Stimulated activated CD8-positive, alpha-beta memory T cell treated with anti-CD3 and anti-CD28 coated beads, Interleukin-7, amount 100 ng/mL, for 1 hour (primary cell): ENCODE measurements at places on chromosomes 3 and 15.

DNA sequence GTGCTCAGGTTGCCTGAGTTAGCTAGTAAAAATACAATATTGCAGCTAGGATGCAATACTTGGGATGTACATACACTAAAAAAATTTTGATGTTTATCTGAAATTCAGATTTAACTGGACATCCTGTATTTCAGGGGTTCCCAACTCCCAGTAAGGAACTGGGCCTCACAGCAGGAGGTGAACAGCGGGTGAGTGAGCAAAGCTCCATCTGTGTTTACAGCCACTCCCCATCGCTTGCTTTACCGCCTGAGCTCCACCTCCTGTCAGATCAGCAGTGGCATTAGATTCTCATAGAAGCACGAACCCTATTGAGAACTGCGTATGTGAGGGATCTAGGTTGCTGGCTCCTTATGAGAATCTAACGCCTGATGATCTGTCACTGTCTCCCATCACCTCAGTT is 285.1 kb upstream of the PROK2 start:
- DNase-seq = no peak

GRCh38 chr3:73510334-73510733 is 114.4 kb downstream of the PDZRN3 start:
- no peak for DNase-seq

DNA sequence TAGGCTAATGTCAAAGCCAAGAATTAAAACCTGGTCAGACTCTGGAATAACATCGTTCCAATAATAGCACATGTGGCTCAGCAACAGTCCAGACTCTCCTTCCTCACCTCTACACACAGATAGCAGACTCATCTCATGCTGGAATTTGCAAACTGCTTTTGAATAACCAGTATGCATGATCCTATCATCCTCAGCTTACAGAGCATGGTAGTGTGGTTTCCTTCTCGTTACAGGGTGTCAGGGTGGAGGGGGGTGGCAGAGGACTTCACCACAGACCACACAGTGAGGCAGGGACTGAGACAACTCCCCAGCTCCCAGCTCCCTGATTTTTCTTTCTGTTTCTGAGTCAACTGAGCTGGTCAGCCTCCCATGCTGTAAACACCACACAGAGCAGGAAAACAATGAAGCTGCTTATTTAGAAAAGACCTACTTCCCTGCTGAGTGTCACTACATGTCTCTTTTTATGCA is 101.6 kb downstream of the RPL22L1 start:
- DNase-seq = no peak

DNA sequence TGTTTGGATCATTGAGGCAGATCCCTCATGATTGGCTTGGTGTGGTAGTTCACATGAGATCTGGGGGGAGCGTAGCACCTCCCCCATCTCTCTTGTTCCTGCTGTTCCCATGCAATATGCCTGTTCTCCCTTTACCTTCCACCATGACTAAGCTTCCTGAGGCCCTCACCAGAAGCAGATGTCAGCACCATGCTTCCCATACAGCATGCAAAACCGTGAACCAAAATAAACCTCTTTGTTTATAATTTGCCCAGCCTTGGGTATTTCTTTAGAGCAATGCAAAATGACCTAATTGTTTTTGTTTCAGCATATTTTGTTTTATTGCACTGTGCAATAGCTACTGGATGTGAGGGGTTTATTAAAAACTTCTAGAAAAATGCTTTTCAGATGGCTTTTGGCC is 56.6 kb upstream of the CHST2 start:
- no peak for DNase-seq

- no peak for DNase-seq
These were observed 9.7 kb downstream of the ITIH4 start for GRCh38 chr3:52820736-52821135.

DNA sequence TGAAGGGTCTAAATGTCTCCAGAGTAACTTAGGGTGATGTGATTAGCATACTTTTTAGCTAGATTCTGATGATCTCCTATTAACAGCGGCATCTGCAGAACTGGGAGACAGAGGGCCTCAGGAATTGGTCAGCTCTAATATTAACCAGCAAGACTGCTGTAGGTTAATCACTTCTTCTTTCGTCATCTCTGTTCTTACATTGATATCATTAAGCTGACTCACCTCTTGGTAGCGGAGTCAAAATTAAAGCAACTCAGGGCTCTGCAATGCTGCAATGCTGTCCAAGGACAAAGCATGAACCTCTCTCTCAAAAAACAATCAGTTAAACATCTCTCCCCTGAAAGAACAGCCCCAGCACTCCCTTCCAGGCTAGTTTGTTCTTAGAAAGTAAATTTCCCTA is 57.5 kb upstream of the TRA2B start:
- DNase-seq = no peak

- no peak for DNase-seq
These were observed 35.0 kb upstream of the MGLL start for GRCh38 chr3:127857333-127857732.
